ENCODE measurements at places on chromosomes 6 and 20.

- DNase-seq, result no peak
These were observed 12.5 kb downstream of the PLCB1 start for GRCh38 chr20:8144282-8145245.

DNA sequence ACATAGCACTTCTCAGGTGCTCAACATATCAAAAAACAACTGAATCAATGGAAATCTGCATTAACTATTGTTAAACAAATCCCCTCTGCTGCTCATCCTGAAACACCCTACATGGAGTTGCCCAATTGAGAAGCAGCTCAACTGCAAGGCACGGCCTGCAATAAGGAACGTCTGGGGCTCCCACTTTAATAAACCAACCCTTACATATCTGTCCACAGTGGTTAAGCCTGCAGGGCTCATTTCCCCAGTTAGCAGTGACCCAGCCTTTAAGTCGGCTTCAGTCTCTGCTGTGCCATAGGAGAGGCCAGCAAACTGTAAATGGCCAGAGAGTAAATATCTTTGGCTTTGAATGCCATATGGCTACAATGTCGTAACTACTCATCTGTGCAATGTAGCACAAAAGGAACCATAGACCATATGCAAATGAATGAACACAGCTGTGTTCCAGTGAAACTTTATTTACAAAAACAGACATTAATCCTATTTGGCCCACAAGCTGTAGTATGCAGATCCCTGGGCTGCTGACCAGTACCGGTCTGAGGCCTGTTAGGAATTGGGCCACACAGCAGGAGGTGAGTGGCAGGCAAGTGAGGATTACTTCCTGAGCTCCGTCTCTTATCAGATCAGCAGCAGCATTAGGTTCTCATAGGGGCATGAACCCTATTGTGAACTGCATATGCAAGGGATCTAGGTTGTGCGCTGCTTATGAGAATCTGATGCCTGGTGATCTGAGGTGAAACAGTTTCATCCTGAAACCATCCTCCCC lies 522.7 kb upstream of the CDH4 start:
- no peak for DNase-seq

DNA sequence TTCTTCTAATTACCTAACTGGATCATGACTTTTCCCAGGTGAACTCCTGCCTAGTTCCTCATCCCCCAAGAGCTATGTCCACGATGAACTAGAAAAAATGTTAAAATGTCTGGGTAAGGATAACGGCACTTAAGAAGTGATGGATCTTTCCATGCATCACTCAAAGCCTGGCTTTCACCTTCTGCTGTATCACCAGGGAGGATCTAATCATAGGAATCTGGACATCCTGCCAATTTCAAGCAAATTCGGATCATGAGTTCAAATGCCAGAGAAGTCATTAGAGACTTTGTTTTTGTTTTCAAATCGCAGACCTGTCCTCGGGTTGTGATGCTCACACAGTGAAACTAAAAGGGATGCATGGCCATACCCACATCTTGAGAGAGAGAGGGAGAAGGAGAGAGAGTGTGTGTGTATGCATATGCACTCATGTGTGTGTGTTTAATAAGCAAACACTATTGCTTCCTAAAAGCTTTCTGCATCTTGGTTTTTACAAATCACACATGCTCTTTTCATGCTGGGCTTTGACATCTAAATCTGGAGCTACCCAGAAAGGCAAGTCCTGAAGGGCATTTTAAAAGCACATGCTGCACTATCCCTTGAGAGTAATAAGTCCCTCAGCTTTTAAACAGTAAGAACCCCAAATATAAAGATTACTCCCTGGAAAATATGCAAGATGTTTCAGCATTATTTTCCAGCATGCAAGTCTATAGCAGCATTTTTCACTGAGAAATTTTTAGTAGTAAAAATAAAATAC lies 524.6 kb upstream of the NOX3 start:
- DNase-seq, result no peak

DNA sequence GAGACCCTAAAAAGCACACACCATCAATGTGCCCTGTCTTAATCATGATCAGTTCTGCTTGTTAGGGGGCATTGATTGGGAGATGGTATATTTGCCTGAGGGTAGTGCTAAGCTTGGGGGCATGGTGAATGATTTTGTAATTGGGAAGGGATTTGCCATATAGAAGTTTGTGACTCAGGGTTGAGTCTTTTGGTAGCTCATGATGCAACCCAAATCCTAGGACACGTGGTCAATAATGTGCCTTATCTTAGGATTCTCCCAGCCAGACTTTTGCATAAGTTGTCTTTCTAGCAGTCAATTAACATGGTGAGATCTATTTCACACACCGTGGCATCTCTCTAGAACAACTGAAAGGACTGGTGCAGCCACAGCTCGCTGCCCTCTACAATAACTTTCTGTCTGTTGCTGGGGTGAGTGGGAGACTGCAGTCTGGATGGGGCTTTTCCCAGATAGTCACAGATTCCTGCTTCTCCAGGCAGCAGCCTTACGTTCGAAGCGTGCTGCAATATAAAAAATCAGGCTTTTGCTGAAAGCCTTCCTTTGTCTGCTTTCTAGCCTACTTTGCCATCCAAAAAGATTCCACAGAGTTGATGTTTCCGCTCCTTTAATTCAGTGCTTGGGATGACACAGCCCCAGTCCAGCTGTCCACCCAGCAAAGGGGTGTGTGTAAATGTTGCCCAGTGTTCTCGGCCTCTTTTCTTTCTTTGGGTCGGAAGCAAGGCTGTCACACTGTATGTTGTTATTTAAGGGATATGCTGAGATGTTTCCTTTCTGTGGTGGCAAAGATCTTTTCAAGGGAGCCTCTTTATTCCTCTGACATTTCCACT lies 58.9 kb downstream of the ID4 start:
- no peak for DNase-seq

GRCh38 chr20:51388756-51389542 lies 153.6 kb downstream of the NFATC2 start:
- no peak for DNase-seq

- no peak for DNase-seq
These were observed 105.7 kb upstream of the KCNK16 start for GRCh38 chr6:39428152-39428551.

DNA sequence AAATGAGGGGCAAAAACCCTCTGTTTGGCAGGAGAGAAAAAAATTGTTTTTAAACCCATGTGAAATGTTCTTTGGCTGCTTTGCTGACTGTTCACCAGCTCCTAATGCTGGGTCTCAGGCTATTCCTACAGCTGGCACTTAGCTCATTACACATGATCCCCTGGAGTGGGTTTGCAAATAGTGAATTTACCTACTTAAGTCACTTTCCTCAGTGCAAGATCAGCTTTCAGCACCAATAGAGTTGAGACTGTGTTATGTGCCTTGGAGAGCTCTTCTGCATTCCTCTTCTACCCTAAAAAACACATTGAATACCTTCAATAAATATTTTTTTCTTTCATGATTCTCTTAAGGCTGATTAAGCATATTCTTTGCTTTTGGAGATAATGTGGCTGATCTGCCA lies 58.4 kb upstream of the PRDM1 start:
- no peak for DNase-seq

GRCh38 chr6:170122651-170123050 lies 168.2 kb downstream of the DLL1 start:
- DNase-seq, result no peak

- DNase-seq, result no peak
These were observed 104.3 kb downstream of the TRERF1 start for GRCh38 chr6:42347456-42347855.

DNA sequence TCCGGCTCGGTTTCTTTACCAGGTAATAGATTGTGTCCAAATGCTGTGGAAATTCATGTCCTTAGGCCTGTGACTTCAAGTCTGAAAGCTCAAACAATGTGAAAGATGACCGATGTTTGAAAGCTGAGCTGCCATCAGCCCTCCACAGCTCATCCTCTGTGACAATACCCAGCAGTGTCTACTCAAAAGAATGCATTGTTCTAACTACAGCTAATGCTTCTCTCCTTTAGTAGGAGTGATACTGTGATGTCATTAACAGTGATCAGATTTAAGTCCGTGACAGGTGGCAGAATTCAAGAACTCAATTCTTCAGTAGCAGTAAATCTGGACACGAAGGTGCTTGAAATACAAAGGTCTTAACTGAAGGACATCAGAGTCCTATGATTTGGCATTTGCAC lies 97.3 kb downstream of the RCAN2 start:
- no peak for DNase-seq

DNA sequence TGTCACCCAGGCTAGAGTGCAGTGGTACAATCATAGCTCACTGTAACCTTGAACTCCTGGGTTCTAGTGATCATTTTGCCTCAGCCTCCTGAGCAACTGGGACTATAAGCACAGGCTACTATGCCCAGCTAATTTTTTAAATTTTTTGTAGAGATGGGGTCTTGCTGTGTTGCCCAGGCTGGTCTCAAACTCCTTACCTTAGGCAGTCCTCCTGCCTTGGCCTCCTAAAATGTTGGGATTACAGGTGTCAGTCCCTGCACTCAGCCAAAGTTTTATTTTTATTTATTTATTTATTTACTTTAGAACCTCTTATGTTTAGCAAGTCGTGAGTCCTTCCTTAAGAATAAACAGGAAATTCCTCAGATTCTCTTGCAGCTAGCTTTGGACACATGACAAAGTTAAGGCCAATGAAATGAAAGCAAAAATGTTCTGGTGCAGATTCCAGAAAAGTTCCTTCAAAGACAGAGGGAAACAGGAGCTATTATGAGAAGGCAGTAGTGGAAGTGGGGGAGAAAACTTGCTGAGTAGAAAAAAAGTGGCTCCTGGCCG lies 19.1 kb downstream of the PIM1 start:
- no peak for DNase-seq

- DNase-seq, result no peak
These were observed 31.4 kb downstream of the SMLR1 start for GRCh38 chr6:130858498-130859160.

DNA sequence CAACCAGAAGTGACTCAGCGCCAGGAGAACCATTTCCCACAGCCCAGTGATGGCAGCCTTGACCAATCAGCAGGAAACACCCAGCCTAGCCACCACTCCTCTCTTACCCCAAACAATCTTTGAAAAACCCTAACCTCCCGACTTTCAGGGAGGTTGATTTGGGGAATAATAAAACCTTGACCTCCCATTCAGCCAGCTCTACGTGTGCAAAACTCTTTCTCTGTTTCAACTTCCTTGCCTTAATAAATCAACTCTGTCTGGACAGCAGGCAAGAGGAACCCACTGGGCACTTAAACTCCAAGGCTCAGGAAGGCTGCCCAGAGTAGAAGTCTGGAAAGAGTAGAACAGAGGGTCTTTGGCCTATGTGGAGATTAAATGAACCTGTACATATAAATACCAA lies 35.0 kb downstream of the SERPINB1 start:
- no peak for DNase-seq

GRCh38 chr6:161233986-161234661 lies 39.7 kb downstream of the AGPAT4 start:
- DNase-seq, result no peak

- DNase-seq, result no peak
These were observed 32.5 kb downstream of the ADGRG6 start for GRCh38 chr6:142334294-142334693.

DNA sequence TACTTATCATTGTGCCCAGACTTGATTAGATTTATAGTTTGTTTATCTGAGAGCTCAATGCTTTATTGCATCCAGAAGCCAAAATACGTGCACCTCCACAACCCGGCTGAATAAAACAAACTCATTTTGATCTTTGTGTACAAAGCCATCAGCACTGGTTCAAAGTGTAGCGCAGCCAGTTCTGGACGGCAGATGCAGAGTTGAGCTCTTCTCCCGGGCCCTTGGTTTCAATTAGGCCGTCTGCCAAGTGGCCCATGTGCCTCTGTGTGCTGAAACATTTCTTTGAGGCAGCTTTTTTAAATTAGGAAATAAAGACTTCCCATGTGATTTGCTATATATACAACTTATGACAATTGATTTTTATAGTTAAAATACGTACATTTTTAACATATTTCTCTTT lies 96.2 kb upstream of the RSPO3 start:
- DNase-seq, result no peak

DNA sequence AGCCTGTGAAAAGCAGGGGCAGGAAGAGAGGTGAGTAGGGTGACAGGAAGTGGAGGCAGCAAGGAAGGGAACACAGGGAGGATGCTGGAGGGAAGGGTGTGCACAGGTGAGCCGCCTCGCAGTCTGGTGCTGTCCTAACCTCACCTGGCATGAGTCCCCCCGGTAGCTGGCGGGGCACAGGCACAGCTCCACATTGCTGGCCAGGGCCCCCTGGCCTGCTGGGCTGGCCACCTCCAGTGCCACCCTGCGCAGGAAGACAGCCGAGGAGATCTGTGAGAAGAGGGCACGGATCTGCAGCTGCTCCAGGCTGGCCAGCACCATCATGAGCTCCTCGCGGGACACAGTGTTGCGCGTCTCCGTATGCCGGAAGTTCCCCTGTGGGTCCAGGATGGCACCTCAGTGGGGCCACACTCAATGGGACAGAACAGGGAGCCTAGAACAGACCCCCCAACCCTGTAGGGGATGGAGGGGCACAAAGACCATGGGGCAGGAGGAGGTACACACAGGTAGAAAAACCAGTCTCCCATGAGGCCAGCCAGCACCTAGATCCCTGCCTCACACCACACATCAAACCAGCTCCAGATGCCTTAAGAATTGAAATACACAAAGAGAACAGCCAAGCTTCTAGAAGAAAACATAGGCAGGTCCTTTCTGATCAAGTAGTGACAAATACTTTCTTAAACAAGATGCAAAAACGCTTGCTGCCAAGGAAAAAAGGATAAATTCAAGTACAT lies 22.5 kb downstream of the ADRM1 start:
- DNase-seq, result no peak

GRCh38 chr20:5544712-5545111 lies 205.5 kb upstream of the SHLD1 start:
- no peak for DNase-seq

DNA sequence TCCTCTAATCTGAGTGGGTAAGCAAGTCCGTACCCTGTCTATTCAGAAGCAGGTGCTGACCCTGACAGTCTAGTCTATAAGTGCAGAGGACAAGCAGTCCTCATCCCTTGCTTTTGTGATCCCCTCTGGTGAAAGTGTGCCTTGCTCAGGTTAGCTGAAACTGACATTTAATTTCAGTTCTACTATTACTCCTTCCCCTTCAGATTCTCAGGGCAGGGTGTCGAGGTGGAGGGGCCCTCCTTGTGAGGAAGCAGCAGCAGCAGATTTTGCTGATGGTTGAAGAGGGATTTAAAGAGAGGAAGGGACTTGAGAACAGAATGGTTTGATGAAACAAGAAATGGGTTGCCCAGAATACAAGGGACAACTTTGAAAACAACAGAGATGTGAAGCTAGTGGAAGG lies 309.3 kb downstream of the CLIC5 start:
- DNase-seq, result no peak

Measured in activated T-cell treated with anti-CD3 and anti-CD28 coated beads, Interleukin-2, amount 50 U/mL, for 1 hour (primary cell).